Fibroblast of skin of right biceps (primary cell): ENCODE measurements at places on chromosomes 11 and 22.

DNA sequence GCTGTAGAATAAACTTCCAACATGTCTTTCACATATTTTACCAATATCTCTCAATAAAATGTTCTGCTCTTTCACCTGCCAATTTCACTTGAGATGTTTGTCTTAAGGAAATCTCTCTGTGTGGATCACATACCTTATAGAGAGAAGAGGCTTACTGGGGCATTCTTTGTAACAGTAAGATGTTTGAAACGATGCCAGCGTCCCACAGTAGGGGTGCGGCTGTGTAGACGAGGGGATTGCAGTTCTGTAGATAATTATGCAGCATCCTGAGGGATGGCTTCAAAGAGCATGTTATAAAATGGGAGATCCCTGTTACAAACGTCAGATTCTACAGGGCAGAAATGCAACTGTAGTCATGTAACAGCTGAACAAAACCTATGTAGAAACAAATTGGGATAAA lies 200.0 kb downstream of the TBC1D22A start:
- DNase-seq, result no peak

DNA sequence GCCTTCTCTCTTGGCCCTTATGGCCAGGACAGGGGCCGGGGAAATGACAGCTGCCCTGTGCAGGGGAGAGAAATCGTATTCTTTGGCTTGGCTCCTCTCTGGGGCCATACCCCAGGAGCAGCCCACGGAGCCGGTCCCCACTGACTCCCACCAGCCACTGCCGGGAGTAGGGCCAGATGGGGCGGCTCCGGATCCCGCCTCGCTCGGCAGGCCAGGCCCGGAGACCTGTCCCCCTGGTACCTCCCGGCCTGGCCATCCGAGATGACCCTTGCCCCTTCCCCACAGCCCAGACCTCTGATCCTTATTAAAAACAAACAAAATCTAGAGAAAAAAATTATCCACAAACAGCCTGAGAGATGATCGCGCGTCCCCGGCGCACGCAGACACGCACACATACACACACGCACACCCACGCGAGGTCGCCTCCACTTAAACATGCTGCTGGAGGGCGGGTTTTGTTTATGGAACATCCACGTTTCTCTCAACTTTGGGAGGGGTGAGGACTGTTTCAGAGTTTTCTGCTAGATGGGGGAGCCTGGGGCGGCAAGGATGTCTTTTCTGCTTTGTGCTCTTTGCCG lies 59.1 kb downstream of the IGLL1 start:
- DNase-seq, result peak; percentile 52

- DNase-seq, result no peak
Measured at GRCh38 chr11:60973699-60974098, 2.2 kb downstream of the CD6 start.

DNA sequence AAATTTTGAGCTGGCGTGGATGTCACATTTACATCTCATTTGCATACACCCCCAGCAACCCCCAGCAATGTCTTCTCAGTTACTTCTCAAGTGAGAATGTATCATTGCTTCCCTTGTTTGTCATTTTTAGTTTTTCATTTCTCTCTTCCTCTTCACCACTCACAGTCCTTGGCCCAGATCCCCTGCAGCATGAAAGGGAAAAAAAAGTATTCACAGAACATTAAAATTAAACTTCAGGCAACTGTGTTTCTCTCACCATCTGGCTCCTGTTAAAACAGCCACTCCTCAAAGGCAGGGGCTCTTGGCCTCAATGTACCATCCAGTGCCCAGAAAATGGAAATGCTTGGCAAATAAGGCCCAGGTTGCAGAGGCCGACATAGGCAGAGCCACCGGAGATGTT lies 126.8 kb downstream of the CTNND1 start:
- no peak for DNase-seq
